Fibroblast of skin of scalp (primary cell): ENCODE measurements at places on chromosomes 6 and 20.
A peak's percentile ranks its signal among the peaks of the same experiment; 100 is the strongest.

GRCh38 chr20:52958211-52958610 lies 13.9 kb upstream of the TSHZ2 start:
- DNase-seq, result no peak

GRCh38 chr6:127199470-127199869 lies 67.2 kb upstream of the RNF146 start:
- no peak for DNase-seq

GRCh38 chr20:62032609-62033368 lies 32.9 kb downstream of the TAF4 start:
- DNase-seq, result peak; percentile 24

DNA sequence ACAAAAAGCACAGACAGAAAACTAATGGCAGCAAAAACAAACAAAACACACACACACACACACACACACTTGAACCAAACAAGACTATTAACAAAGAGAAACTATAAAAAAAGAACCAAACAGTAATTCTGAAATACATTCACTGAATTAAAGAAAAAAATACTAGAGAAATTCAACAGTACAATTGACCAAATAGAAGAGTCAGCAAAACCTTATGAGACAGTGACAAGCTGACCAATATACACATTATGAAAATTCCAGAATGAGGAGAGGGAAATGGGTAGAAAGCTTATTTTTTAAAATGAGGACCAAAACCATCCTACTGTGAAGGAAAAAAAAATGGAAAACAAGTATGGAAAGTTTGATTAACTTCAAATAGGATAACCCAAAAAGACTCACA lies 212.2 kb upstream of the BTBD3 start:
- DNase-seq, result no peak

DNA sequence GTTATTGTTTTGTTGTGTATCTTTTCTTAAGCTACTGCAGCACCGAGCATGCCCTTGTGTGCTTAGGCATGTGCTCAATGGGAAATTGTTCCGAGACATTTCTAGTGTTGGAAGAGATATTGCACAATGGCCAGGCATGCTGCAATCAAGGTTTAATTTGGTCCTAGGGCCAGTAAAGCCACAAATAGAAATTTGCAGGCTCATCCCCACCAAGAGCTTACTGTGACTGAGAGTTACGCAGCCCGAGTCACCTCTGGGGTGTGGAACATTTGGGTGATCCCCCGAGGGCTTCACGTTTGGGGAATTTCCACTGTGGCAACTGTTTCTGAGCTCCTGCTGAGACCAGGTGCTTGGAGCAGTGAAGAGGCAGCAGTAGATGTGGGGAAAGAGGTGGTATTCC lies 65.8 kb downstream of the ADTRP start:
- DNase-seq, result peak; percentile 20

- peak; percentile 76 for DNase-seq
Observed at GRCh38 chr20:56422076-56422823, 10.2 kb downstream of the CASS4 start.

- no peak for DNase-seq
Observed at GRCh38 chr20:18683839-18684238, 96.0 kb downstream of the DTD1 start.

DNA sequence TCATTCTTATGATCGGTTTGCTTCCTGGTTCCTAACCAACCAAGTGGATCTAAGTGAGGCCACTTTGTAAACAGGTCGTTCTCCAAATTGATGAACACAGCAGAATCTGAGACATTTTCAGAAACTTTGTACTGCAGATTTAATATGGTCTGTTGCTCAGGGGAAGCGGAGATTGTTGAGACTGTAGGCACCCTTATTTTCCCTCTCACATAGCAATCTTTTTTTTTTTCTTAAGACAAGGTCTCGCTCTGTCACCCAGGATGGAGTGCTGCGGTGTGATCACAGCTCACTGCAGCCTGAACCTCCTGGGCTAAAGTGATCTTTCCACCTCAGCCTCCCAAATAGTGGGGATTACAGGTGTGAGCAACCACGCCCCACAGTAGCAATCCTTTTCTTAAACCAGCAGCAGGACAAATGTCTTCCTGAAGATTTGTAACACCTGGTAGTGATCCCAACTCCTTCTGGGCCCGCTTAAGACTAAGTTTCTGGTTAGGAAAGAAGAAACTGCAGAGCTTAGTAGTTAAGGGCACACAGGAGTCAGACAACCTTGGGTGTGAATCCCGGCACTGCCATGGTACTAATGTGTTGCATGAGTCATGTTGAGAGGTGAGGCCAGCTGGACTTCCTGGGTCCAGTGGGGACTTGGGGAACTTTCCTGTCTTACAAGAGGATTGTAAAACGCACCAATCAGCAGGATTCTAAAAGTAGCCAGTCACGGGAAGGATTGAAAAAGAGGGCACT lies 48.4 kb upstream of the EZR start:
- no peak for DNase-seq

- no peak for DNase-seq
Observed at GRCh38 chr6:165835410-165835851, 172.4 kb upstream of the PDE10A start.

DNA sequence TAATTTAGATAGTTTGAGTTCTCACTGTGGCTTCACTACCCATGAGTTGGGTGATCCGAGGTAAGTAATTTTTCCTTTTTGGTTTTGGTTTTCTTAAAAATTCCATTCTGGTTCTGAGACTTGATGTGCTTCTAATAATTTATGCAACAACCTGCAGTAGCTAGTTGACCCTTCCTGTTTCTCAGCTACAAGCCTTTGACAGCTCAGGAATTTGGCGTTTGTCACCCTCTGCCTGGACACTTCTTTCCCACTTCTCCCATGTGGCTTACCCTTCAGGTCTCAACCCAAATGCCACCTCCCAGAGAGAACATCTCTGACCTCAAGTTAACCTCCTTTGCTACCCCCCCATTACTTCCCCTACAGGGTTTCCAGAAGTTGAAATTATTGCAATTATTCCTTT lies 49.7 kb upstream of the TSHZ2 start:
- DNase-seq, result peak; percentile 11

DNA sequence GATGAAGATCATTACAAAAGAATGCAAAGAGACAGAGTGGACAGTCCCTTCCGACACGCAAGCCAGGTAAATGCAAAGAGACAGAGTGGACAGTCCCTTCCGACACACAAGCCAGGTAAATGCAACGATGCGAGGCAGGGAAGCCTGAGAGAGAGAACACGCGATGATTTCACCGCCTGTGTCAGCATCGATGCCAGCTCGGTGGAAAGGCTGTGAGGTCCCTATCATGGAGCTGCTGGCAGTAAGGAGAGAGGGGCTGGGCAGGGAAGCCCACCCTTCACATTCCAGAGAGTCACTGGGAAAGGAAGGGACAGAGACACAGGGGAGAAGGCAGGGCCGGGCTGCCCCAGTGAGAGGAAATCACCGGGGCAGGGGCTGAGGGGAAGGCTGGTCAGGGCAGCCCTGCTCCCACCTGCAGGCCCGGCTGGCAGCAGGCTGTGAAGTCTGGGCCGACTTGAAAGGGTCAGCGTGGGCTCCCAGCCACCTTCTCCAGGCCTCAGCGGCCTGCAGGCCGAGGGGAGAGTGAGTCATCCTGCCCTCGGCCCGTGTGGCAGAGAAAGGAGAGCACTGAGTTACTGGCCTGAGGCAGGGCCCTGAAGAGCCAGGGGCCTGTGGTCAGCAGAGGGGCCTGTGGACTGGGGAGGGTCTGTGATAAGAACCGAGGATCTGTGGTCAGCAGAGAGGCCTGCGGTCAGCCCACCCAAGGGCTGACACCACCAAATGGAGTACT lies 80.4 kb downstream of the DACT2 start:
- no peak for DNase-seq

GRCh38 chr20:53227523-53227922 lies 255.4 kb downstream of the TSHZ2 start:
- DNase-seq, result no peak

DNA sequence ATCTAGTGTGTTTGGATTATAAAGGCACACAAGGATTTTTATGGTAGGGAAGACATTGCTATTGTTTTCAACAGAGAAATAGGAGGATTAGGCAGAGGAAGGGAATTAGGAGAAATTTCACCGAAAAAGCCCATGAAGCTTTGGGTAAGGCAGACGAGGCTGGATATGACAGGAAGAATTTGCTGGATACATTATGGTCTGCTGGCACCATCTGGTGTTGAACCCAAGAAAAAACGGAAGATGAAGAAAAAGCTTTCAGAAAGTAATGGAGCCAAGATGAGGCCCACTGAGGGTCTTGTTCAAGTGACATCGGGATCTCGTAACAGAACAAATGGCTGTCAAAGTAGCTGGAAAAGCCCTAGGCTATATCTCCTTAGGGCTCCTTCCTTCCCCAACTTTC lies 56.5 kb downstream of the OR2J2 start:
- no peak for DNase-seq
